ENCODE measurements at places on chromosomes 5 and 9. TPM values are rescaled to one million over a fixed set of nuclear protein-coding genes. Genes with fewer than 3 reads are reported as not detected.

NEURL1B gene
- 13.7 TPM for total RNA-seq

DNA sequence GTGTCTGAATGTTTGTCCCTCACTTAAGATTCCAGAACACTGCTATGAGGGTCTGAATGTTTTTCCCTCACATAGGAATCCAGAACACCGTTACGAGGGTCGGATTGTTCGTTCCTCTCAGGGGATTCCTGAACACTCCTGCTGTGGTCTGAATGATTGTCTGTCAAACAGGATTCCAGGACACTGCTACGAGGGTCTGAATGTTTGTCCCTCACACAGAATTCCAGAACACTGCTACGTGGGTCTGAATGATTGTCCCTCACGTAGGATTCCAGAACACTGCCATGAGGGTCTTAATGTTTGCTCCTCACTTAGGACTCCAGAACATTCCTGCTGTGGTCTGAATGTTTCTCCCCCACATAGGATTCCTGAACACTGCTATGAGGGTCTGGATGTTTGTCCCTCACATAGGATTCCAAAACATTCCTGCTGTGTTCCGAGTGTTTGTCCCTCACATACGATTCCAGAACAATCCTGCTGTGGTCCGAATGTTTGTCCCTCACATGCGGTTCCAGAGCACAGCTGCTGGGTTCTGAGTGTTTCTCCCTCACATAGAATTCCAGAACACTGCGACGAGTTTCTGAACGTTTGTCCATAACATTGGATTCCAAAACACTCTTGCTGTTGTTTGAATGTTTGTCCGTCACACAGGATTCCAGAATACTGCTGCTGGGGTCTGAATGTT lies 199.5 kb downstream of the FOXD4L6 start:
- no peak for DNase-seq

- no peak for DNase-seq
These were observed 46.9 kb downstream of the ARHGEF37 start for GRCh38 chr5:149628221-149628620.

- DNase-seq: no peak
These were observed 386.9 kb upstream of the TLE4 start for GRCh38 chr9:79184831-79185230.

GRCh38 chr5:7391814-7392692 lies 3.9 kb upstream of the ADCY2 start:
- no peak for DNase-seq

ACTBL2 gene
- total RNA-seq: not detected

HSD17B4 gene
- total RNA-seq: 352 TPM

DNA sequence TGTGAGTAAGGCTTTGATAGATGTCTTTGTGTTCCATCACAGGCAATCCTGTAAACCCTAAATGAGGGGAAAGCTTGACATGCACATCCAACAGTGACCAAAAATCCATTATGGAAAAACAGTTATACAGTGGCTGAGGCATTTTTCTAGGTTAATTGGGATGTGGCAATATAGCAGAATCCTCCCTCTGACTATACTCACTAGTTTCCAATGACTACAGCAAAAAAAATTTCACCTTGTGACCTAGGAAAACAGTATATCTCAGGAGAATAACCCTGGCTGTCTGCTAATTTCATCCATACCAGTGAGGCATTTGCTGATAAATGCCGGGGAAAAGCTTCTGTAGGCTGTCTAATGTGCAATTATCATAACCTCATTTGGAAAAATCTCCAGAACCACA lies 49.9 kb upstream of the SNCAIP start:
- no peak for DNase-seq

DNA sequence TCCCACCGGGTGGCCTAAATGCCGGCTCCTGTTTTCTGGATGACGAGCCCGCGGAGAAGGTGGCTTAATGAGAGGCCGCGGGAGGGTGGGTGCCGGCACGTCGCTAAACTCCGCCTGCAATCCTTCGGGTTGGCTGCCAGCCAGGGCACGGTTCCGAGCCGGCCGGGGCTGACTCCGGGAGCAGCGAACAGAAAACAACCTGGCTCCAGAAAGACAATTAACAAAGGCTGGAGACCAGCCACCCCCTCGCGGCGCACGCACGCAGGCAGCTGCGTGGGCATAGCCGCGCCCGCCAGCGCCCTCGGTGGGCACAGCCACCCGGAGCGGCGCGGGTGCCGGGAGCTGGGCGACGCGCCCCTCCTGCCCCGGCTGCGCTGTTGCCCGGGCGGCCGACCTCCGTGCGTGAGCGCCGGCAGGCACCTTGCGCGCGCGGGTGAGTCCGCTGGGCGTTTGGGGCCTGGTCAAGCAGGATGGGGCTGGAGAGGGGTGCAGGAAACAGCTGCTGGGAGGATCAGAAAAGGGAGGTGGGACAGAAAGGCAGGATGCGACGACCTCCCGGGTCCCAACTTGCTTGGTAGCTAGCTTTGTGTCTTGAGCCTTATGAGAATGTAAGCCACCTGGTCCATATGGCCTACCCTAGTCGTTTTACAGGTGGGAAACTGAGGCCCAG lies at the start of gene ARHGEF37:
TSS of gene ARHGEF37 (plus strand) at position 307 of the 670 bp plus-strand sequence. CDS start 16,272 bp downstream, outside the sequence.
- DNase-seq: peak; percentile 92

DNA sequence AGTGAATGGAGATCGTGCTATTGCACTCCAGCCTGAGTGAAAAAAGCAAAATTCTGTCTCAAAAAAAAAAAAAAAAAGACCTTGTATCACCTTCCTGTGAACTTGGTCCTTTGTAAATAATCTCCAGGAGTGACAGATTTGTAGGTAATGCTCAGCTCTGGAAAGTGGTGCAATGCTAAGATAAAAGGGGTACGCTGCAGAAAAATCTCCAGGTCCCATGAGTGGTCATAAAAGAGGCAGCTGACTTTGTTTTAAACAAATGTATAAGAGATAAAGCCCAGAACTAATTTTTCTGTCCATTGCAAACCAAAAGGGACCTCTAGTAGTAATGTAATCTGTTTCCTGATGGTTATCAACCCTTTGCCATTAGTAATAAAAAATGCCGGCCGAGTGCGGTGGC lies 33.7 kb downstream of the RNF44 start:
- no peak for DNase-seq

IFNA10 gene
- not detected for total RNA-seq

Data from dorsolateral prefrontal cortex (tissue), 122 donors.